ENCODE measurements at places on chromosomes 6 and 20.

DNA sequence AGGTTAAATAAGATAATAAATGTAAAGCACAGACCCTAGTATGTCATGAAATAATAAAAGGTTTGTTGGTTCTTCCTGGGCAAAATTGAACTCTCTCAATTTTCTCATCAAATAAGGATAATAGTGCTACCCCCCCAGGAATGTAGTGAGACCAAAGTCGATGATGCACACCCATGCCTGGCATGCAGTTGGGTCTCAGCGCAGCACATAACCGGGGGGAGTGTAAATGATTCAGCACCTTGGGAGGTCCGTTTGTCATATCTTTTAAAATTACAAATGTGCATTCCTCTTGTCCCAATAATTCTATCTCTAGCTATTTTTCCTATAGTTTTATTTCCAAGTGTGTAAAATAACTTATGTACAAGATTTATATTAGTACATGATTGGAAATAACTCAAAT lies 31.3 kb upstream of the CCDC167 start:
- no peak for DNase-seq

DNA sequence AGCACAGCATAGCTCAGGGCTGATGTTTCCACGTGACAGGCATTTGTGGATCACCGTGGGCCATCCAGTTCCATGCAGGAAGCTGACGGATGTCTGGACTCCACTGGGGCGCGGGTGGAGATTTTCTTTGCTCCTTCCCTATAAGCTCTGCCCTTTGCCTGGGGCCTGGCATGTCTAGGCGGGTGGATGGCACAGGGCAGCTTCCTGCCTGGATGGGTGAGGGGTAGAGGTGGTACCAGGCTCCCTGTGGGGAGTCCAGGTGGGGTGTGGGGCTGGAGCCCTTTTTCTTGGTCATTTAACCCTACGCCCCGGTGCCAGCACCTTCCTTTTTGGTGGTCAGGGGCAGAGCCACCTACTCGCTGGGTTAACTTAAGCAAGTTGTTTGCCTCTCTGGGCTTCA lies 10.4 kb downstream of the FAM110A start:
- no peak for DNase-seq

- DNase-seq, result no peak
Observed at GRCh38 chr20:22744341-22745193, 160.2 kb upstream of the FOXA2 start.

DNA sequence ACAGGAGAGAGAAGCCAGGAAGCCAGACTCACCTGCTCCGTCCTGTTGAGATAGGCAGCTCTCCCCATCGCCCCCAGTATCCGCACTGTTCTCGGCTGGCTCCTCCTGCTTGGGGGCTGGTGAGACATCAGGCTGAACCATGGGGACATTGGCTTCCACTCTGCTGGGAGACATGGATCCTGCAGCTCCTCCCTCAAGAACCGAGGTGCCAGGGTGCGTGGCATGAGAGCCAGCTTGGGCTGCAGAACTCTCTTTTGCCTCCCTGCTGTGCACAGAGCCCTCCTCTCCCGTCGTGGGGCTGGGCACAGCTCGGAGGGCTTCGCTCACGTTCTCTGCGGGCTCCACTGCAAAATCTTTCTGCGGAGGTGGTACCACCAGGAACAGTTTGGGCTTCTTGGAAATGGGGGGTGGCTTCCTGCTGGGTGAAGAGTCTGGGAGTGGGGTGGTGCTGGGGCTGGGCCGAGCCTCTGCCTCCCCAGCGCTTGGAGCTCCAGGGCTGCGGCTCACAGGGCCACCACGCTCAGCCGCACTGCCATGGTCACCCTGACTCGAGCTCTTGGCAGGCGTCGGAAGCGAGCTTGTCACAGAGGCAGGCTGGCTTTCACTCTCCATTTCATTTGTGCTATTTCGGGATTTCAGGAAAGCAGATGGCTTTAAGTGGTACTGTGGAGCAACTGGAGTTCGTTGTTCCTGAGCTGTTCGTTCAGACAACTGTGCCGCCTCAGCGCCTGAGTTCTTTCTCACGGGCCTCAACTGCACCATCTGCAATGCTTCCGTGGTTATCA lies 26.5 kb downstream of the HEBP2 start:
- no peak for DNase-seq

DNA sequence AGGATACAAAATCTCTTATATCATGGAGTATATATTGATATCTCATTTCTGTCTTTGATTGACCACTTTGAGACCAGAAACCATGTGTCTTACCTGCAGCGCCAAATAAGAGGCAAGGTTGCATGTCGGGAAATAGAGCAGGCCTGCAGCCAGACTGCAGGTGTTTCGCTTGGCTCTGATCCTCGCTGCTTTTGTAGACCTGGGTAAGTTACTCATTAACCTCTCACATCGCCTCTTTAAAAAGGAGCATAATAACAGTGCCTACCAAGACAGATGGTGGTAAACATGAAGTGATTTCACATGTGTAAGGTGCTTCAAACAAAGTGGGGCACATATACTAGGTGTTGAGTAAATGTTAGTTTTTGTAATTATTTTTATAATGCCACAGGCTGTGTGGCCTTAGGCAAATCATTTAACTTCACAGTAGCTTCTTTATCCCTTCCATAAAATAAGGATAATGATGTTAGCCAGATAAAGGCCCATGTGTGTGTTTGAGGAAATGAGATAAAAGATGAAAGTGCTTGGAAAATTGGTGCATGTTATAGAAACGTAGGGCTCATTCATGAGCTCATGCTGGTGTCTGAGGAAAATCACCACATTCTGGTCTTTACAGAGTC lies 248.8 kb upstream of the MAP3K7 start:
- no peak for DNase-seq

DNA sequence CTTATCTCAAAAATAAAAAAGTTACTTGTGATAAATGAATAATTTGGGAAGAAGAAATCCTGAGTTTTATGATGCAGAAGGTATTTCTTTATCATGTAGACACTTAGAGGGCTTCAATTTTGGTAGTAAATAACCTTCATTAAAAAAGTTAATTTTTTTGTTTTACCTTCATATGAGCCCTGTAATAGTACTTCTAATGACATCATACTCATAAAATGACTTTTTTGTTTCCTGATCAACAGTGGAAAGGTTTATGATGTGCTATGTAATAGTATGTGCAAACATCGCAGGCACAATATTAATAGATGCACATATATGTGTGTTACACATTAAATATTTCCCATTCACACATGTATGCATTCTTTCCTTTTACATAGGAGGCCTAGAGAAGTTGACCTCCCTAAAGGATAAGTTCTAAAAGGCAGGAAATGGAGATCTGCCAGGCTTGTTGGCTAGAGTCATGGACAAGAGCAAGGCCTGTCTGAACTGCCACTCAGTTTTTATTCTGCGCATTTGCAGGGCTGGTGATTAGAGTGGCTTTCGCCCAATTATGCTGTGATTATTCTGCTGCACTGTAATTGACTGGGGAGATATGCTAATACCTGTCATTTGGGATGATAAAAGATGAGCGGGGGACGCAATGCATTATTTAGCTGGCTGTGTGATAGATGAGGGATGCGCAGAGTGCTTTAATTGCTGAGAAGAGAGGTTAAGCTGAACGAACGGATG lies 272.6 kb downstream of the TMEM242 start:
- DNase-seq, result no peak

DNA sequence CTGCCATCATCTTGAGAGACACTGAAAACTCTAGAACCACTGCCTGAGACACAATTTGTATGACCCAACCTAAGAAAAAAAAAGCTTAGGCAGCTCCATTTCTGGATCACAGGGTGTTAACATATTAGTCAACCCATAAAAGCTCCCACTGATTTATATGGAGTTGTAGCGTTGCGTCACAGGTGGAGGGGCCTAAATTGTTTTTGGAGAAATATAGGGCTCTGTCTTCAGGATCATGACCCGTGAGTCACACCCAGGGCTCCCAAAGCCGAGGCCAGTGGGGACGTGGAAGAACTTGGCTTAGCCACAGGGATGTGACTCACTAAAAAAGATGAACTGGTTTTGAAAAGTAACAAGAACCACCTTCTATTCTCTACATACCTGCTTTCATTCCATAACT lies 116.5 kb upstream of the BMP2 start:
- DNase-seq, result peak; percentile 42

GRCh38 chr20:9581509-9581908 lies 67.1 kb downstream of the LAMP5 start:
- no peak for DNase-seq

- DNase-seq, result no peak
Observed at GRCh38 chr20:57244221-57244585, 22.2 kb downstream of the BMP7 start.

DNA sequence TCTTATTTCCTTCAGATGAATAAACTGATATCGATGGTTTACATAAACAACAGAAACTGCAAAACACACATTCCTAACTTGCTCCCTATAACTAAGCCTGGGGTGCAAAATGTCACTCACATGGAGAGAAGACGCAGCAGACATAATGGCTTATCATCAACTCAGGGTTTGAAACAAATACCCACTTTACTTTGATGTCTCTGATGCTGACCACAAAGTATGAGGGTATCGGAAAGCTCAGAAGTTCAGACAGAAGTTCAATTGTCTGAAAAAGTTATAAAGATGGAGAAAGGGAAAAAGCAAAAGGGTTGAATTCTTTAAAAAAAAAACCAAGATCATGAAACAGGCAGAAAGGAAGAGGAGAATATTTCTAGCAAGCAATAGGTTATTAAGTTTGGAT lies 102.7 kb downstream of the FOXC1 start:
- no peak for DNase-seq

- no peak for DNase-seq
Observed at GRCh38 chr6:24493945-24494820, 586 bp upstream of the ALDH5A1 start.

GRCh38 chr6:8888468-8888867 lies 453.1 kb upstream of the SLC35B3 start:
- no peak for DNase-seq

DNA sequence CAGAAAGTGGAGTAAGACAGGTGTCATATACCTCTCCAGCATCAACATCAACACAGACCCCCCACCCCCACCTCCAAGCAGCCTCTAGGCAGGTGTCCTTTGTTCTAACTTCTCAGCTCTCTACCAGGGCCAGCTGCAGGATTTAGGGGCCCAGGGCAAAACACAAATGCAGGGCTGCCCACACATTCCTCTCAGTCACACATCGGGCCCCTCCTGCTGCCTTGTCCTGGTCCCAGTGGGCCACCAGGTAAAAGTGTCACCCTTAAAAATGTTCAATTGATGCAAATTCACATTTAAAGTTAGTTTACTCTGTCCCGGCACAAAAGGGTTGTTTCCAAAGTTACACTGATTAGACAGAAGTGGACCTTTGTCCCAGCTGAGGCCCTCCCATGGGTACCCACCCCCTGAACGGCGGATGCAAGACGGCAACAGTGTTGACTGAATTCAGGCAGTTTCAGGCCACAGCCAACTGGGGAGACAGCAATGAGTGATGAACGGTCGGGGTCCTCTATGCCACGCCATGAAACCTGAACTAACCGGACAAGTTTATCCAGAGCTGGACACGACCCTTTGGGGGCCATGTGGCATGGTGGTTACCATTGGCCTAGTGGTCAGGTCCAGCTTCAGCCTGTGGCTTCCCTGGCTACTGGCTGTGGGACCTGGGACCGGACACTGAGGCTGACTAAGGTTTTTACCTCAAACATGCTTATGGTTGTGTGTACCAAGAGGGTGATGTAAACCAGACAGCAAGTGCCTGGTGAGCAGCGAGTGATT lies 52.2 kb upstream of the UNC93A start:
- DNase-seq, result no peak

DNA sequence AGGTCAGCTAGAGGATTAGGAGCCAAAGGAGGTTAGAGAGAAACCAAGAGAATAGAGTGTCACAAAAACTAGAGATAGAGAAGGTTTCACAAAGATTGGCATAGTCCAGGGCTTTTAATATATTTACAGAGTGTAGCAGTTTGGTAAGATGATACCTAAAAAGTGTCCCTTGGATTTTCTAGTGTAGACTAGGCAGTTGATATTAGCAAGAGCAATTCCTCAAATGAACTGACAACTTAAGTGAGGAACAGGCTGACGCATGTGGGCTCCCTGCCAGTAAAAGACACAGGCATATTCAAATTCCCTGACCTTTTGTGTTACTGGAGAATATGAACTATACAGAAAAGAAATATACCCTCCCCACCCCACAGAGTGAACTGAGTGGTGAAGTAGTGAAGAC lies 40.1 kb downstream of the VTA1 start:
- peak; percentile 8 for DNase-seq

GRCh38 chr6:916131-916530 lies 223.2 kb upstream of the EXOC2 start:
- DNase-seq, result no peak

DNA sequence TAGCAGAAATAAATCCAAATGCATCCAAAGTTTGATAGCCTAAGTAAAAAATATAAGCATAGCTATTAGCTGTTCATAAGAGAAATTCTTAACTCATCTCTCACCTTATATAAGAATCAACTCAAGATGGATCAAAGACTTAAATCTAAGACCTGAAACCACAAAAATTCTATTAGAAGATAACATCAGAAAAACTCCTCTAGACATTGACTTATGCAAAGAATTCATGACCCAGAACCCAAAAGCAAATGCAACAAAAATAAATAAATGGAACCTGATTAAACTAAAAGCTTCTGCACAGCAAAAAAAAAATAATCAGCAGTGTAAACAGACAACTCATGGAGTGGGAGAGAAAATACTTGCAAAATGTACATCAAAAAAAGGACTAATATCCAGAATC lies 184.3 kb downstream of the TFAP2A start:
- no peak for DNase-seq

GRCh38 chr6:96786336-96786735 lies 50.9 kb downstream of the GPR63 start:
- DNase-seq, result no peak

GRCh38 chr6:157037165-157037564 lies 260.0 kb downstream of the ARID1B start:
- DNase-seq, result no peak

DNA sequence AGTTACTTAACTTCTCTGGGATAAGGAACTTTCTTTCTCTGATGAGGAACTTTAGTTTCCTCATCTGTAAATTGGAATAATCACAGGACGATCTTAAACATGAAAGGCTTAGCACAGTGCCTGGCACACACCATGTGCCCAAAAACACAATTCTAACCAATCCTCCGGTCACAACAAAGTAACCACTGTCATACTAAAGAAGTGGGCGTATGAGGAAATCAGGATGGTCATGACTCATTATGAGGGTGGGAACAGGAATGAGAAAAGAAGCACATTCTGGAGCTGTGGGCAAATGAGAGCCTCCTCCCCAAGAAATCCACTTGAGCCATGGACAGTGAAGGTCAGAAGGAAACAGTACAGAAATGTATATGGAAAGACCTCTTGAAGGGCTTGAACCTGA lies 82.9 kb downstream of the LRFN2 start:
- DNase-seq, result no peak

Measured in AG20443 (cell line).